NCI-H2107 (cell line): ENCODE measurements at places on chromosomes 2 and 18.

DNA sequence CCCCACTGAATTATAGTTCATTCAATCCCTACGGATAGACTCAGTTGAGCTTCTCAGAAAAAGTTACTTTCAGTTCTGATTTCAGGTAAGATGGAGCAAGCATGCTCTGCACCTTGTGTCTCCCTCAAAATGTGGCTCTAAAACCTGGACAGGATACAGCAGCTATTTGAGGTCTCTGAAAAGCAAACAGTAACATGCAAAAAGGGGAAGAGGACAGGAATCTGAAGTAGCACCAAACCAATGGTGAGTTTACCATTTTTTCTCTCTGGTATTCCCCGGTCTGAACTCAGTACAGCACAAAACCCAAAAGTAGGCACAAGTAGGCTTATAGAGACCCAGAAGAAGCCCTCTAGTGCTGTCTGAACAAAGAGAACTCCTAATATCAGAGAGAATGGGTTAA, 34.1 kb downstream of the LANCL1 start:
- DNase-seq = no peak

- DNase-seq = no peak
Measured at GRCh38 chr2:101816598-101816997, 119.1 kb downstream of the MAP4K4 start.

DNA sequence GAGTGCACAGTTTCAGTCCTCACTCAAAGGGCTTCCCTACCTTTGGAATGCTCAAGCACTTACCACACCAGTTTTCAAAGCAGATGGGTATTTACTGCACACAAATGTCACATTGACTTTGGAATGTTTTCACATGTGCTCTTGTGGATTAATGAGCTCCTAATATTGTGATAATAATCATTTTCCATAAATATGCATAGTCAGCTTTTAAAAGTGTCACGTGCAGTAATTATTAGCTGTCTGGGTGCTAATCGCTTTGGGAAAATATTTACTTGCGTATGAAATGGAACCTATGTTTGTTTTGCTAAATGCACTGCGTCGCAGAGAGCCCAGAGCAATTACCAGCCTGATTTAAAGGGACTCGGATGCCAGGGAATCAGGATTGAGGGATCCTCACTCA, 229.3 kb downstream of the SMAD2 start:
- no peak for DNase-seq

GRCh38 chr2:241234962-241235740, 46.7 kb downstream of the ANO7 start:
- no peak for DNase-seq

DNA sequence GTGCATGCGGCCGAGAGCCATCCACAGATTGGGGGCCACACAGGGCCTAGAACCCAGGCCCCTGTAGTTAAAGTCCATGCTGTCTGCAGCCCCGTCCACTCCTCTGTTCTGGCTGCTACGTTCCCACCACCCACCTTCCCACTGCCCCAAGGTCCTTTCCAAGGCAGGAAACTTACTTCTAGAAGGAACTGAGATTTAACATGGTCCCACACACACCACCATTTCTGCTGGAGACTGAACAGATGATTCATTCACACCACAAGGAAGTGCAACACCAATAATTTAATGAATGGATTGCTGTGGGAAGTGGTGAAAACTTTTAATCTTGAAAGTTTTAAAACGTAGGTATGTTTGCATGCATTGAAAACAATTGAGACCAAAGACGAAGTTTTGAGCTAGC, 95.2 kb downstream of the LBH start:
- DNase-seq = no peak

DNA sequence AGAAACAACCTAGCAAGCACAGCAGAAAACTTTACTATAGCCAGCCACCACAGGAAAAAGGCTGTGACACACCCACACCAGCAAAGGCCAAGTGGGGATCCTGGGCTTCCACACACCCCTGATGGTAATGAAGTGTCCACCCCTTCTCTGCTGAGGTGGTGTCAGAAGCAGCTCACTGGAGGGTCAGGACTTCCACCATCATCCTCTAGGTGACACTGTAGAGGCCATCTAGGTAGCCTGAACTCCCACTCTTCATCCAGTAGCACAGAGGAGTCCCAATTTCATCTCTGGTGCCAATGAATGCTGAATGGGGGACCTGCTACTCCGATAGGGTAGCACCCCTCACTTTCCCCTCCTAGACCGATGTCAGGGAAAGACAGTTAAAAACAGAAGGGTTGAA, 1544.4 kb downstream of the LRP1B start:
- DNase-seq = no peak

DNA sequence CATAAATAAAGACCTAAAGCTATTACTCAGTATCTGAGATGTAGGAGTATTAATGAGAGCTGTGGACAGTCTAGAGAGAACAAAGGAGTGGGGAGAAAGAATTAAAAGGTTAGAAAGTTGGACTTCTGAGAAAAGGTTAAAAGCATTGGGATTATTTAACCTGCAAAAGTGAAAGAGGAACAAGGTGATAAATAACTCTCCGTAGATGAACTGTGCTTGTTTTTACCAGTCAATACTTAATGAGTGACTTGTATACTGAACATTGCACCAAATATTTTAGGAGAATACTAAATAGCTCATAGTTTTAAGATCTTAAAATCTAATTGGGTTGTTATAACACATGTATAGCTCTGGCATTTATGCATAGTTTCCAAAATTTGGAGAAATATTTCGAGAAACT, 137.5 kb downstream of the GPD2 start:
- no peak for DNase-seq

- DNase-seq = no peak
Measured at GRCh38 chr2:68100189-68100588, 37.4 kb upstream of the C1D start.

- no peak for DNase-seq
Measured at GRCh38 chr2:136534811-136535210, 230.5 kb upstream of the THSD7B start.

DNA sequence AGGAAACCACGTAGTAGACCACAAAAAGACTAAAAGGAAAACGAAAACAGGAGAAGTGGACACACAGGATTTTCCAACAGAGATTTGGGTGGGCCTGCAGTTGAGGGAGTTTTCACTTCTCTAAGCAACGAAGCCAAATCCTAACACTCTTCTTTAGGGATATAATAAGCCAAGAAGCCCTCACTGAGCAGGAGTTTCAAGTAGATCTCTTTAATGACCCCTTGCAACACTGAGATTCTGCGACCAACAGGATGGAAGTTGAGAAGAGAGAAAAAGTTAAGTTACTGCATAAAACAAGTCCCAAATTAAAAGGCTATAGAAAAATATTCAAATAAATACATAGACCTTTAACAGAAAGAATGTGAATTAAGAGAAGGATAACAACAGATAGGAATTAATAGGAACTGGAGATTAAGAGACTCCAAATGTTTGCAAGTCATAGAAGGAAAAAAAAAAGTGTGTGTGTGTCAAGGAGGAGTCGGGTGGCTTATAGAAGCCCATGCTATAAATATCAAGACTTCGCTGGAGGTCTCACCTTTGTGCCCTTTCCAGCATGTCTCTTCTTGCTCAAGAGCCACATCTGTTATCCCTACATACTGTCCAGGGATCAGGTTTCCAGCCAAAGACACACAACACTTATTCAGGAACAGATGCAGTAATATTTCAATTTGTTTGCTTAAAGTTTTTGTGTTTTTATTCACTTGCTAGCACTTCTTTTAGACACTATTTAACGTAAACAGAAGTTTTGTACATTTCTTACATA, 69.4 kb upstream of the ARHGAP28 start:
- no peak for DNase-seq

DNA sequence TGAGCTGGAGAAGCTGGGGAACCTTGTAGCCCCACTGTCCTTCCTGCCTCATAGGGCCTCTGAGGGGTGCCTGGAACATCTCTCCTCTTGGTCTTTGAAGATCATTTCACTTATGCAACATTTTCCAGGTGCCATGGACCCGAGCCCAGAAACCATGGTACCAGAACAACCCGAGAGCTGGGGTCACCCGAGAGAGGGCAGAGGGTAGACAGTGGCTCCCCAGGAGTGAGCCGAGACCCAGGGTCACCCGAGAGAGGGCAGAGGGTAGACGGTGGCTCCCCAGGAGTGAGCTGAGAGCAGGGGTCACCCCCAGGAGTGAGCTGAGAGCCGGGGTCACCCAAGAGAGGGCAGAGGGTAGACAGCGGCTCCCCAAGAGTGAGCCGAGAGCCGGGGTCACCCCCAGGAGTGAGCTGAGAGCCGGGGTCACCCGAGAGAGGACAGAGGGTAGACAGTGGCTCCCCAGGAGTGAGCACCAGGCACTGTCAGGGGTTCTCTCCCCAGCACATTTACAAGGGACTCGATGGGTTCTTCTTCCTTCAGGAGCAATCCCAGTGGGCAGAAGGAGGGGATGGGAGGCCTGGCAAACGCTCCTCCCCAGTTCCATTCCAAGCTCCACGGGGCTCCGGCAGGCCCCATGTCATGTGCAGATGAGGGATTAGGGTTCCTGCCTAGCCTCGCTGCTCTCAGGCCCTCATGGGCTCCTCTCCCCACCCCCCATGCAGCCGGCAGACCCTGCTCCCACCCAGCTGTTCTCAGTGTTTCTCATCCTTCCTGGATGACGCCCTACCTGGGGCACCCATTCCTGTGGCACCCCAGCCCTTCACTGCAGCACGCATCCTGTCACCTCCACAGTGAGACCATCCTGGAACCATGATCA, 163.5 kb downstream of the RTP5 start:
- DNase-seq = no peak

GRCh38 chr2:152241948-152242729, 66.6 kb upstream of the STAM2 start:
- no peak for DNase-seq

GRCh38 chr2:206831442-206831995, 66.1 kb downstream of the FASTKD2 start:
- no peak for DNase-seq

GRCh38 chr2:72914206-72914559, 3.1 kb upstream of the EMX1 start:
- DNase-seq = no peak

- no peak for DNase-seq
Measured at GRCh38 chr2:156845806-156846558, 409.8 kb downstream of the GPD2 start.
